ENCODE measurements at places on chromosomes 5 and 9.
A peak's percentile ranks its signal among the peaks of the same experiment; 100 is the strongest.

DNA sequence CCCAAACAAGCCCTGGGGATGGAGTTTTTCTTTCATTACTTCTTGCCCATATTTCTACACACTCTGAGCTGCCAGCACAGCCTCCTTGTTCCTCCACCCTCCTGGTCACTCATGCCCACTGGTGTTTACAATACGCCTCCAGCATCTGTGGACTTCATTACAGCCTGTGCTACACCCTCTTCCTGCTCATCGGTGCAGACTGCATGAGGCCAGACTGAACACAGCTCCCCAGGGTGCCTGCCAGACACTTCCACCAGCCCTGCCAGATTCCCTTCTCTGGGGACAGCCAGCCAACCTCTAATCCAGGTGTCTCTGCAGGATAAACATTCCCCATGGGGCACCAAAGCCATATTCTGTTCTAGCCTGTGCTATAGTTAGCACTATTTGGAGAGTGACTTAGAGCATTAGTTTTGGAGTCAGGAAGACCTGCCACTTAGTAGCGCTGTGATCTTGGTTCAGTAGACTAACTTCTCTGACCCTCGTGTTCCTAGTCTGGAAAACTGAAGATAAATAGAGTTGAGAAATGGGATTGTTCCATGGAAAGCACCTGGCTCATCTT is 163.8 kb upstream of the KLF4 start:
- no peak for DNase-seq

- DNase-seq, result no peak
Observed at GRCh38 chr5:76187386-76187785, 104.2 kb downstream of the SV2C start.

DNA sequence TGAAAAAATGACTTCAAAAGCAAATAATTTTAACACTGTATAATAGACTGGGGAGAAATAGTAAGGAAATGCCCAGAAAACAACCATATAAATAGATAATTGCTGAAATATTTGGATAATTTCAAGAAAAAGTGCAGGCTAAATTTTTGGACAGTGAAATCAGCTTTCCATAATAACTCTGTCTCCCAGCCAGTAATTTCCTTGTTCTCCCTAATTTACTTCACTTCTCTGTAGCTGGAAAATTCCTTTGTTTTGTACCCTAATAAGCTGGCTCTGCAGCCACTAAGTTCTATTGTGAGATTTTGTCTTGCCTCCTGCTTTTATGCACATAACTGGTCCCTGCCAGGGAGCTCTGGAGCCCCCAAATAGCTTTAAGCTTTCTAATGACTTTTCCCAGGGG is 27.7 kb downstream of the PRDM6 start:
- no peak for DNase-seq

- DNase-seq, result no peak
Observed at GRCh38 chr9:88777498-88778312, 213.6 kb upstream of the S1PR3 start.

DNA sequence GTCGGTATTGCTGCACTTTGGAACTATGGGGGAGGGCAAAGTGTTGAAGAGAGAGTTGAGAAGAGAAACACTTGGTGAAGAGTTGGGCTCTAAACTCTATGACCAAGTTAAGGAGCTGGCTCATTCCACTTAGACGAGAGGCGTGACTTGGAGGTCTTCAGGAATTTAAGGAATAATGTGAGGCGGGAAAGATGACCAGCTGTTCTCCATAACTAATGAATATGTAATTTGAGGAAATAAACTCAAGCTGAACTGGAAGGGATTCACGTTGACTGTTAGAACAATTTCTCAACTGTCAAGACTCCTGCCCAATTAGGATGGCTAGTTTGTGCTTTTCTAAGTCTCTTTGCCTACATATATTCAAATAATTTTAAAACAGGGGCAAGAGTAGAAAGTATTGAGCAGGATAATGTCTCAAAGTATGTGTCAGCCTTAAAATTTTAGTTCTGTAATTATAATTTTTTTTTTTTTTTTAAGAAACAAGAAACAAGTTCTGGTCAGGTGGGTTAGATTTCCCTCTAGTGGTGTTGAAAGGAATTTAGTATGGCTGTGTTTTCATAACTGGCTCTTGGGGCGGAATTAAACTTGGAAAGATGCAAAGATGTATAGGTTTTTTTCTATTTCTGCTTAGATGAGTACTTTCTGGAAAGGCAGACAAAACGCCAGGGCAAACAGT is 33.4 kb downstream of the TMEM252 start:
- DNase-seq, result no peak

- DNase-seq, result peak; percentile 64
Observed at GRCh38 chr9:504921-505740, 290.5 kb downstream of the DOCK8 start.

- DNase-seq, result no peak
Observed at GRCh38 chr5:6493681-6494454, 45.2 kb downstream of the UBE2QL1 start.

DNA sequence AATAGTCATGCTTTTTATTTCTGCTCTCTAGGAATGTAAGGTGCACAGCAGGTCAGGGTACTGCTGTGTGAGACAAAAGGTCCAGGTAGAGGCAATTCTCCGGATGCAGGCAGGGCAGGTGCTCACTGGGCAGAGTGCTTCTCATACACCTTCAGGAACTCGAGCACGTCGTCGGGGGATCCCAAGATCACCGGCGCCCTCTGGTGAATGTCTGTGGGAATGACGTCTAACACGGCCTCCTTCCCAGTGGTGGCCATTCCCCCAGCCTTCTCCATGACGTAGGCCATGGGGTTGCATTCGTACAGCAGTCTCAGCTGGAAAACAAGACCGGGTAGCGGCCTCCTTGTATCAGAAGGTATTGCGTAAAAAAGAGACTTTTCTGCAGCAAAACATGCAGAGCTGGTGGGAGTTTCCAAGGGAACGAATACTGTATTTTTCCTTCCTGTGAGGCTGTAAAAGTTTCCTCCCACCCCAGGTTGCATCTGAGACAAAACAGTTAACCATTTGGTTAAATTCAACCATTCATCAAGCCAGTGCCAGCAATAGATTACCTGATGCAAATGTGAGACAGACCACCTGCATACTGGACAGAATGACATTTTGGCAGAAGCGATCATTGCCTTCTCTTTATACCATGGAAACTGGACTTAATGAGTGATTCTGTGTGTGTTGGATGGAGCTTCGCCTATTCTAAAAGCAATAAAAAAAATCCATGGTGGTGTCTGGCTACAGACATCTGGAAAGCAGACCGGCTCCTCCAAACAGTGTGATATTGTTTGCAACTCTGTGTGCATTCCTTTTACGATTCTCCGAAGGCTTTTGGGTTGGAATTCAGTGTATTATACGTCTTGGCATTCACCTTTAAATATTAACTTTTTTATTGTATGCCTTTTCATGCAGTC is 9.9 kb upstream of the FBP2 start:
- peak; percentile 70 for DNase-seq

GRCh38 chr5:57128325-57128724 is 45.5 kb upstream of the GPBP1 start:
- no peak for DNase-seq

GRCh38 chr5:73663860-73664240 is 37.9 kb downstream of the ARHGEF28 start:
- DNase-seq, result no peak

GRCh38 chr5:56232538-56232937 is 592 bp downstream of the ANKRD55 start:
- DNase-seq, result no peak

DNA sequence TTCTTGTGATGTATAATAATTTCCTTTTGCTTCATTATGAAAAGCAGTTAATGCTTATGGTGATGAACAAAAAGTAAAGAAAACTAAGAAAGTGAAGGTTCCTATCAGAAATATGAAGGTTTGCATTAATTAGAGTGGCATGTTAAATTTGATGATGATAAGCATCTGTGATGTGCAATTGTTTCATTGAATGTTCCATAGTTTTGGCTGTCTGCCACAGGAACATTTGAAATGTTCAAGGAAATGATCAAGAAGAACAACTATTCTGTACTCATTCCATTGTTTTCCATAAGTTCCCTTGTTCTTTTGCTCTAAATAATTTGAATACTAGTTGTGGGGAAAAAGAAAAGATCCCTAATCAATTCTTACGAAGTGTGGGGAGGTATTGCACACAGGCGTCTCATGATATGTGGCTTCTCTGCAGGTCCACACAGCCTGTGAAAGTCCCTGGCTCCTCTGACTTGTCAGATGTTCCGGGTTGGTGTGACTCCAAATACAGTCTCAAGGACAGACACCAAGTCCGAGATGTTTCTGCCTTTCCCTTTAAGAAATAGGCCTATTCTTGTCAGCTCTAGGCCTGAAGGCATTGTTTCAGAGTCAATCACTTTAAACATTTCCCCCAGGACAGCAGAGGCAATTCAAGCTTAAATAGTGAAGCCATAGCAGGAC is 152.6 kb upstream of the MAST4 start:
- no peak for DNase-seq

- peak; percentile 52 for DNase-seq
Observed at GRCh38 chr9:114035221-114035844, 42.8 kb downstream of the AMBP start.

DNA sequence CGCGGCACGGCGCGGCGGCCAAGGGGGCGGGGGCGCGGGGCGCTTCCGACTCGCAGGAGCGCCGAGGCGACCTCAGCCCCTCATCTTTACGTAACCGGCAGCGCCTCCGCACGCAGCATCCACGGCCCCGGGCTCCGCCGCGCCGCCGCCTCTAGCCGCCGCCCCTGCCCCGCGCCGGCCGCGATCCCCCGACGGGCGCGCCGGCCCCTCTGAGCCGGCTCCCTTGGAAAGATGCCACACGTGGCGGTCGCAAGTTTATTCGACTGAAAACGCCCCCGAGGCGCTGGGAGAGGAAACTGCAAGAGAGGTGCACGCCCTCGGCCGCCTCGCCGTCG is 1.0 kb downstream of the KLF9 start:
- DNase-seq, result no peak

DNA sequence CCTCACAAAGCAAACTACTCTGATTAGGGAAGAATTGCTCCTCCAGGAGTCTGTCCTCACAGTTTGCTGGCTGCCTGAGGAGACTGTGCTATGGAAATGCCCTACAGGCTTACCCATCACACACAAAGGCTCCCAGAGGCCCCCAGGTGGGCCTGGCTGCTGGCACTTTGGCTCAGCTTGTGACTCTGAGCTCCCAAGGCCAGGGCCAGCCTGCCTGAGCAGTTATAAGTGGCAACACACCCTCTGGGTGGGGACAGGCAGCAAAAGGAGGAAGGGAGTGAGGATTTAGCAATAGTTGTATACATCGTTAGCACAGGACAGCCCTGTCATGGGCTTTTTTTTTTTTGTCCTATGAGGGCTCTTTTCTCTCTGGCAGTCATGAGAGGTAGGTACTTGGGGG is 103.5 kb downstream of the DAPK1 start:
- DNase-seq, result no peak

DNA sequence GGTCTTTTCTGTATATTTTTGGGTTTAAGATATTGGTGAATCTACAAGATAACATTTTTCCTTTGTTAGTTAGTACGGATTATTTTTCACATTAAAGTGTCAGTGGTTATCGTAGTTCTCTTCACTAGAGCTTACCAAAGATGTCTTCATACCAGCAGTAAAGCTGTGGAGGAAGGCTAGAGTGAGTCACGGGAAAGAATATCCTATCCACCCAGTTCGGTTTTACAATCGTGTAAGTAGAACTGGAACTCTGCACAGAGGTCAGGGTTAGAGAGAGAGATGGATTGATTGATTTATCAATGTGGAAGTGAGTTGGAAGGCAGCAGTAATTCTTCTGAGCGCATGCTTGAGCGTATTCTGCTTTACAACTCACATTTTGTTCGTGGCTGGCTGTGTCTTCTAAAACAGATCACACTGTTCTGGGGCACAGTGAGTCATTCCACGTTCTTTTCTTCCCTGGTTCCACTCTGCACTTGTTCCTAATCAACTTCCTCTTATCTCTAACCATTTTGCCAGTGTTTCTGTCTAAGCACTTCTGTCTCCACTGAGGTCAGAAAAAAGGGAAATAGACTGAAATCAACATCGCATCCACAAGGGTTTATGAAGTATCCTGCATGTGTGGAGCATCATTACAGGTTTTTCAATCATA is 86.5 kb upstream of the ARRDC3 start:
- DNase-seq, result no peak

GRCh38 chr9:124220946-124221451 is 36.8 kb upstream of the NEK6 start:
- no peak for DNase-seq

GRCh38 chr5:111494355-111494999 is 17.9 kb downstream of the STARD4 start:
- DNase-seq, result no peak

GRCh38 chr5:16383544-16384052 is 82.0 kb downstream of the ZNF622 start:
- no peak for DNase-seq

- DNase-seq, result peak; percentile 79
Observed at GRCh38 chr9:99445371-99445891, 223.3 kb downstream of the SEC61B start.

DNA sequence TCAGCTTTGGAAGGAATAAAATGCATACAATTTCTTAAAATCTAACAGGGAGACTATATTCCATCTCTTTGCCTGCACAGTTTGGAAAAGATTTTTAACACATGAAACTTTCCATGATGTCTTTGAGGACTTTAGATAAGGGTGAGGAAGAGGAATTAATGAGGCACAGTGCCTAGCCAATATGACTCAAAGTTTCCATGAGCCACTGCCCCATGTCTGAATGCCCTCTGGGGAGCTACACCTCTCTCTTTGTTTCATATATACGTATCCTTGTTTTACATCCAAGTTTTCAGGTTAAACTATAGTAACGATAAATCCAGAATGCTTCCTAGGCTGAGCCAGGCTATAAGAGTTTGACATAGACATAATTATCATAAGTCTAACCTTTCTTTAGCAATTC is 349.3 kb upstream of the TLE4 start:
- DNase-seq, result no peak

- DNase-seq, result no peak
Observed at GRCh38 chr5:73818357-73818756, 192.4 kb downstream of the ARHGEF28 start.

DNA sequence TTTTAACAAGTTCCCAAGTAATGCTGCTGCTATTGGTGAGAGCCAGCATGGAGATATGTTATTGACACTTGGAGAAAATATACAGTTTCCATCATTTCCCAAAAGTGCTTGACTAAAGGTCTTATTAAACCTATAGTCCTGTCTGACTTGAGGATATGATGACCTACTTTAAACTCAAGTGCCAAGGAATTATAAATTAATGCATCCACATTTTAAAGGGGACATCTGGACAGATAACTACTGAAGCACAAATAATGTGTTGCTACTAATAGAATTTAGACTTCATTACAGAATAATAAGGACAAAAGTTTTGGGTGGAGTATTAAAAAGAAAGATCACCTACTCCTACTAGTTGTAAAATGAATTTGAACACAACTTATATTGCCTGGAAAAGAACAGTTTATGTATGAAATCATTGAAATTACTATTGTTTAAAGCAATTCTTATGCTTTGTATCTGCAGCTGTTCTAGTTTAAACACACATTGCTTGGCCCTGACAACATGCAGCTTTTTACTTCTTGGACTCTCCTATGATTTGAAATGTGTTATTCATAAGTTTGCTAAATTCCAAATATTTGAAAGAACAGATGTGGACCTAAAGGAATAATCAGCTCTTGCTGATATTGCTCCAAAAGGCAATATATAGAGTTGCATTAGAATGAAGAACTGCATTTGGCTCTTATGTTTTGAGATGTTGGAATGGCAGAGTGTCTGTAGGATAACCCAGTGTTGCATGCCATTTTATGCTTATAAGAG is 73.4 kb downstream of the SGCD start:
- no peak for DNase-seq
